ENCODE measurements at places on chromosomes 5 and 9. TPM values are rescaled to one million over a fixed set of nuclear protein-coding genes. Genes with fewer than 3 reads are reported as not detected.

Gene OLFM1
- total RNA-seq: 0.13 TPM

Gene BRIX1
- 29.0 TPM for total RNA-seq

Gene PKD2L2
- not detected for total RNA-seq

Gene RANBP3L
- not detected for total RNA-seq

Gene IL4
- not detected for total RNA-seq

Gene RAB3C
- not detected for total RNA-seq

Gene SLC6A3
- not detected for total RNA-seq

Gene GALNT12
- 2.6 TPM for total RNA-seq

Gene GPR151
- total RNA-seq: not detected

Gene NDST1
- 17.1 TPM for total RNA-seq

DNA sequence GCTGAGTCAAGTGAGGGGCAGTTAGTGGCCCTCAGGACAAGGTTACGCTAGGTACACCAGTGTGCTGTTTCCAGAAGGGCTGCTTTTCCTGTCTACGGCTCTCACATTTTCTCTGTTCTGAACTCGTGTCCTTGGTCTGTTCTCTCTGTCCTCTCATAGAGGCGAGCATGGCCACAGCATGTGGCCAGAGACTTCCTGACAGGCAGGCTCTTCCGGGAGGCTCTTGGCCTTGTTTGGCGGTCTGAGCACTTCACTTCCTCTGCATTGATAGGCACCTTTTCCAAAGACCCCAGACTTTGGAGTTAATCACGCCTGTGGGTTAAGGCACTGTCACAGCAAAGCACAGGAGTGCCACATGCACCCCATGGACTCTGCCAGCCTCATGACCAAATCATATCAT is 1.2 kb downstream of the CKMT2 start:
- no peak for DNase-seq

- no peak for DNase-seq
These were observed 73.7 kb downstream of the SLC38A9 start for GRCh38 chr5:55638455-55638854.

DNA sequence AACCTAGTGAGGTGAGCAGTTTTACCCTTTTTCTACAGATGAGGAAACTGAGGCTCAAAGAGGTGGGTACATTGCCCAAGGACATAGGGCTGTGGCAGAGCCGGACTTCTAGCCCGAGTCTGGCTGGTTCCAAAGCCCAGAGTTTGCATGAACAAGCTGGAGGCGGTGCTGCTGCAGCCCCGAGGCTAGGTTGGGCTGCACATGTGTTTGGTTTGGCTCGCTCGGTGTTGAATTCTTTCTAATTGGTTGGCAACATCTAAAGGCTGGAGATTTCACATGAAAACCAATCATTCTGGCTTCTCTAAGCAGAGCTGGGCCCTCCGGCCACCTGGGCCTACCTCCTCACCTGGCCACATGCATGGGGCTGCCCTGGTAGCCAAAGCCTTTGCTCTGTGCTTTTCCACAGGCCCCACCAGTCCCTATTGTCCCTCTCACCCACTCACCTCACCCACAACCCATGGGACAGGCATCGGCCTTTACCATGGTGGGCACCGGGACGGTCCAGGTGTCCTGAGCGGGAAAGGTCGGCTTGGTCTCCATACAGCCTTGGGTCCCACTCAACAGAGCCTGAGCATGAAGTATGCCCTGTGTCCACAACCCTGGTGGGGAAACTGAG is 262.3 kb downstream of the NSG2 start:
- DNase-seq: no peak

DNA sequence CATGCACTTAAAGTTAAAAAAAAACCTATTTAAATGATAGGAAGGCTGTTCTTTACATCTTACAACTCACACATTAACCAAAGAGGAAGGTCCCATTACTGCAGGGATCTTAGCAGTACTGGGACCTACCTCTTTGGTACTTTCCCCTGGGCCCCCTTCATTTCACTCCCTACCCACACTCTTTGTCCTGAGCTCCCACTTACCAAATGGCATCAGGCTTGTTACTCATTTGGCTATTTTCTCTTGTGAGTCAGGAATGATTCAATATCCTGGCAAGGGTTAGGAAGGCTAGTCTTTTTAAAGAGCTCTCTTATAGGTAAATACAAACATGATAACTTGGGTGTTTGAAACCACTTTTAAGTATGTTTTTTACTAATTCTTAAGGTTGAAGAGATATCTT is 117.4 kb upstream of the ELL2 start:
- DNase-seq: peak; percentile 99

DNA sequence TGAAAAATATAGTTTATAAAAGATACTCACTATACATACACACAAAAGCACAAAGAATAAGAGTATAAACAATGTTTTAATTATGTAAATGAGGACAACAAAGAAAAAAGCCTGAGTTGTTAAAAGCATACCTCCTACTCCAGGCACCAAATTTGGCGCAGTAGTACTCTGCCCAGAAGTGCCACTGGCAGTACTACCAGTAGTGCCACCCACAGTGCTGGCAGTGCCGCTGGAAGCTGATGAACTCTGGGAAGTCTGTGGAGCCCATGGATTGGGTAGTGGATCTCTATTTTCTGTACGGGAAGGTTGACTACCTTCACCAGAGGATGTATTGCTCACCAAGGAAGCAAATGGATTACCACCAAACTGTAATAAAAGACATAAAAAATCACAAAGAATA is 30.2 kb downstream of the UBQLN1 start:
- no peak for DNase-seq

GRCh38 chr5:167105941-167106340 is 1185.5 kb upstream of the WWC1 start:
- DNase-seq: no peak

- peak; percentile 29 for DNase-seq
These were observed 50.5 kb downstream of the HACD4 start for GRCh38 chr9:20980832-20981455.

GRCh38 chr9:95874989-95875304 is 544 bp upstream of the ERCC6L2 start:
- peak; percentile 33 for DNase-seq

GRCh38 chr5:137589185-137589584 is 90.1 kb upstream of the SPOCK1 start:
- no peak for DNase-seq

- DNase-seq: no peak
These were observed 42.5 kb upstream of the RASGRF2 start for GRCh38 chr5:80917631-80918030.

DNA sequence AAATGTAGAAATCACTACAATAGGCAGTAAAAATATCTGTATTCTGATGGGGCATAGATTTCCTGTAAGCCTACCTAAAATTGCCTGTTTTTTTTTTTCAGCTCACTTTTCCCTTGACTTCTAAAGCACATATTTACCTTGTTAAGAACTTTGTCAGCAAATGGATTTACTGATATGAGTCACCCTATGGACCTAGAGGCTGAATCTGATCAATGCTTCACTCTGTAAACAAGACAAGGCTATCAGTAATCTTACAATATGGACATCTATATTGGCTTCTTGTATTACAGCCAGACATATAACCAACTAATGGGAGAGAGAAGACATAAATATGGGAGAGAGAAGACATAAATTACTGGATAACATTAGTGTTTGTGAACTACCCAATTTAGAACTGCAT is 792.7 kb upstream of the CHD1 start:
- DNase-seq: peak; percentile 3

GRCh38 chr5:126488443-126489065 is 65.3 kb downstream of the GRAMD2B start:
- DNase-seq: no peak

DNA sequence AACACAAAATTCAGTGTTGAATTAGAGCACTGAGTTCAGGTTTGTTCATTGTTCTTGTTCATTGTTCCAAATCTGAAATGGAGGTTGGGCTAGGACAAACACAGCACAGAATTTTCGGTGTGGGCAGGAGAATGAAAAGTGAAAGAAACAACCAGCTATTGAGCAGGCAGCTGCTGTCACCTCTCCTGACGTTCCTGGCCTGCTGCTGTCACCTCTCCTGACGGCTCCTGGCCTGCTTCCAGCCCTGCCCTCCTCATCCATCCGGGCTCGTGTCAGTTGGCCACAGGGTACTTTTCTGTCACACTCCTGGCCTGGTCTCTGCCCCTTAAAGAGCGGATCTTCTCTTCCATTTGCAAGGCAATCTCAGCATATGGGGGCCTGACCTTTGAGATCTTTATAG is 45.2 kb upstream of the CKMT2 start:
- DNase-seq: no peak

DNA sequence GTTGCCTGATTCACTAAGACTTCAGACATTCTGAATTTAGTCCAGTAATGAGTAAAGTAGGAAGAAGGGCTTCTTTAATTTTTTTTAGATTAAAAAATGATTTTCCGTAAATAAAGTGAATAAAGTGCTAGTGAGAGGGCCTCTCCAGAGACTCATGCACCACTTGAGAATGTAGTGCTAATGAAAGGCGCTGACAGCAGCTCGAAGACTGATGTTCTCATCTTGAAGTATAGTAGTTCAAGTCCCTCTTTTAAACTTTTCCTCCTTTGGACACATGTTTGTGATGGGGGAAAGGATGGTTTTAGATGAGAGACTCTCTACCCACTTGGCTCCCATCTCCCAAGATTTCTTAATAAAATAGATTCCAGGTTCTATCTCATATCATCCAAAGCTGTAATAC is 48.5 kb downstream of the G3BP1 start:
- DNase-seq: no peak

- peak; percentile 85 for DNase-seq
These were observed 280.7 kb downstream of the SPOCK1 start for GRCh38 chr5:137218471-137218870.

GRCh38 chr5:151703227-151703626 is 16.5 kb upstream of the SPARC start:
- DNase-seq: no peak

DNA sequence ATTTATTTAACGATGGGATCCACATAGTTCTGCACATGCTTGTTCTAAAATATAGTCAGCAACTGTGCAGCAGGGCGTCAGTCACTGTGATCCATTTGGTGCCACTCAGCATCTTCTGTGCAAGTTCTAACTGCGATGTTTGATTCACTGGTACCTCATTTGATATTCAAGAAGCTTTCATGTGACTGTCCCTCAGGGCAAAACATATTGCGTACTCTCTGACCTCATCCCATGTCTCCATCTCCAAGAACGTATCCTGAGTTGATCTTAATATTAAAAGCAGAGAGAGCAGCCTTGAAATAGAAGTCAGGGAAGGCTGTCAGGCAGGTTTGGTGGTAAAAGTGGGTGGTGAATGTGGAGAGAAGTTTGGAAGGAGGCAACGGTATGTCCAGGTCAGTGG is 116.5 kb upstream of the ATP10B start:
- peak; percentile 36 for DNase-seq

- no peak for DNase-seq
These were observed 175.4 kb downstream of the MED10 start for GRCh38 chr5:6202968-6203365.
